ENCODE measurements at places on chromosomes 5 and 9.

- no peak for DNase-seq
Observed at GRCh38 chr9:78306222-78307076, 9.5 kb downstream of the PSAT1 start.

DNA sequence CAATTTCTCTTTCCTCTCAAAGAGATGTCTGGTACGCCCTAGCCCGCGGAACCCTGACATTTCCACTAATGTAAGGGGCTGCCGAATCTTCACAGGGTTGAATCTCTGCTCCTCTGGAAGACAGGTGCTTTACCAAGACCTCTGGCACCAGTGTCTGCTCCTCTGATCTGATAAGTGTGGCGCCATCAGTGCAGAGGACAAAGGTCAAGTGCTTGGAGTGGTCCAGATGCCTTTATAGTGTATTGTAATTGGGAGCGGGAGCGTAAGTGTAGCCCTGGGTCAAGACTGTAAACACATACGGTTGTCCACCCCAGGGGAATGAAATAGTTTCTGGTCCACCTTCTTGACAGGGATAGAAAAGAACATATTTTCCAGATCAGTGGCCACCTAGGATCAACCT lies 17.7 kb downstream of the ADAMTSL2 start:
- no peak for DNase-seq

GRCh38 chr9:37650873-37651768 lies at the start of gene FRMPD1:
Gene FRMPD1, plus strand, starts transcription at chr9:37650954. Its CDS starts 41,688 bp downstream, at chr9:37692642.
- peak; percentile 29 for DNase-seq

GRCh38 chr9:5435912-5436311 lies 1.8 kb downstream of the PLGRKT start:
- DNase-seq, result no peak

GRCh38 chr5:66239034-66239433 lies 94.9 kb downstream of the SREK1 start:
- no peak for DNase-seq

DNA sequence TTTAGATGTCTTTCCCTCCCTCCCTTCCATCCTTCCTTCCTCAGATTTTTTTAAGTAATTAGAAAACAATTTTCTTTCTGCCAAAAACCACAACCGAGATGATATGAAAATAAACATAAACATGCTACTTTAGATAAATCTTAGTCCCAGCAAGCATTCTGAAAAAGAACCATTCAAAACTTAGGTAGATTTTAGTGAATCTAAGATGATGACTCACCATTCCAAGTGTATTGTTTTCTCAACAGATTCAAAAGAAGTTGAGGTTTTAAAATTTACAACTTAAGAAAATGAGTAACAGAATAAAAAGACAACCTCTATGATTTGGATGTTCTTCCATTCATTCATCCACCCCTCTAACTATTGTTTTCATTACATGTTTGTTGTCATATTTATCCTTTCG lies 465.1 kb downstream of the PDE4D start:
- no peak for DNase-seq

GRCh38 chr9:113931140-113931539 lies 55.0 kb downstream of the ZNF618 start:
- no peak for DNase-seq

DNA sequence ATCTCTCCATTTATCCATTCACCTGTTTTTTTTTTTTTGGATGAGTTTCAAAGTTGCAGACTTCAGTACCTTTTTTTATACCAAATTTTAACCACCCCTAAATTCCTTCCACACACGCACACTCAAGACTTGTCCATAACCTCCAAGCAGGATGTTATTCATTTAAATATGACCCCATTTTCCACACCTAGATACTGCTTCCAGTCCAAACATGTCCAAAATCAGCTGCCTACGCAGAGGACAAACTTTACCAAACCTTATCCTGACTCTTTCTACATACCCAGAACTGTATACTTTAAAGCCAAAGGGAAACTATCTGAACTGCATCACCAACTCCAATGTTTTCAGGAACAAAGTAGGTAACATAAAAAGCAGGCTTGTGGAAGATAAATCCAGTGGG lies 36.0 kb upstream of the FYB1 start:
- DNase-seq, result no peak

GRCh38 chr9:94931740-94932139 lies 205.2 kb downstream of the AOPEP start:
- no peak for DNase-seq

GRCh38 chr5:56006600-56006999 lies 11.8 kb upstream of the IL6ST start:
- DNase-seq, result no peak

DNA sequence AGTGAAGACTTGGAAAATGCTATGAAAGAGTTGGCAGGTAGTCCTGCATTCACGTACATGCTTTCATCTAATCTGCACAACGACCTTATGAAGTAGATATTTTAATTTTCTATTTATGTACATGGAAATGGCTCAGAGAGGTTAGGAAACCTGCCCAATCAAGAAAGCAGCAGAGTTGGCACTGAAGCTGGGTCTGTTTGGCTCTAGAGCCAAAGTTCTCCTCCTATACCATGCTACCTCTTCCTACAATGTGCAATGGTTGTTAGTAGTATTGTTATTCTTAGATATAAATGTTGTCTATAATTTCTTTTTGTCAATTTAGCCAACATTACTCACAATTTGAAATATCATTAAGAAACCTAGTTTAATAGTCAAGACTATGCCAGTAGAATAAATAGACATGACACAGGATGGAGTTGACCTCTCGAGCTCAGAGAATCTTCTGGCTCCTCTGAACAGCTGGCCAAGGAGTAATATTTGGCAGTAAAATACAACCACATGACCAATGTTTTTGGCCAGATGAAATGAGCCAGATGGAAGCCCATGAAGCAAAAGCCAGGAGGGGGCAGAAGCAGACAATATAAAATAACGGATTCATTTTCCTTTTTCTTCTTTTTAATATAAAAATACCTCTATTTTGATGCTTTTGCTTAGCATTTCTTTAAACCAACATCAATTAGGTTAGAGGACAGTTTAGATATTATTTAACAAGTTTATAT lies 542.3 kb downstream of the PDE4D start:
- DNase-seq, result no peak

GRCh38 chr9:105026451-105026850 lies 98.5 kb upstream of the ABCA1 start:
- no peak for DNase-seq
